ENCODE measurements at places on chromosomes 12 and 14.
A peak's percentile ranks its signal among the peaks of the same experiment; 100 is the strongest.

- DNase-seq: no peak
Measured at GRCh38 chr12:21771311-21771710, 3.2 kb downstream of the KCNJ8 start.

DNA sequence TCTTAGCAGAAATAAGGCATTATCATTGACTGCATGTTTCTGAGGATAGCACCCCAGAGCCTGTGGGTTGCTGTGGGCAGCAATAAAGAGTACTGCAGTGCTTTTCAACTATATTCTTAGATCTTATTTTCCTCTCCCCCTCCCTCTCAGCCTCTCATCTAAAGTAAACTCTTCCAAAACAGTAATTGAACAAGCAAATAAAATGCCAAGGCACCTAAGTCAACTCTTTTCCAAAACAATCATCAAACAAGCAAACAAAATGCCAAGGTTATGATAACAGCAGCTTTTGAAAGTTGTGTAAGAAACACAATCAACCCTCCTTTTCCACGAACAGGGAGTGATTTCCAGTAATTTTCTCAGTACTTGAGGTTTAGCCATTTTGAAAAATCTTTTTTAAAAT is 1542.6 kb downstream of the AACS start:
- DNase-seq: no peak

DNA sequence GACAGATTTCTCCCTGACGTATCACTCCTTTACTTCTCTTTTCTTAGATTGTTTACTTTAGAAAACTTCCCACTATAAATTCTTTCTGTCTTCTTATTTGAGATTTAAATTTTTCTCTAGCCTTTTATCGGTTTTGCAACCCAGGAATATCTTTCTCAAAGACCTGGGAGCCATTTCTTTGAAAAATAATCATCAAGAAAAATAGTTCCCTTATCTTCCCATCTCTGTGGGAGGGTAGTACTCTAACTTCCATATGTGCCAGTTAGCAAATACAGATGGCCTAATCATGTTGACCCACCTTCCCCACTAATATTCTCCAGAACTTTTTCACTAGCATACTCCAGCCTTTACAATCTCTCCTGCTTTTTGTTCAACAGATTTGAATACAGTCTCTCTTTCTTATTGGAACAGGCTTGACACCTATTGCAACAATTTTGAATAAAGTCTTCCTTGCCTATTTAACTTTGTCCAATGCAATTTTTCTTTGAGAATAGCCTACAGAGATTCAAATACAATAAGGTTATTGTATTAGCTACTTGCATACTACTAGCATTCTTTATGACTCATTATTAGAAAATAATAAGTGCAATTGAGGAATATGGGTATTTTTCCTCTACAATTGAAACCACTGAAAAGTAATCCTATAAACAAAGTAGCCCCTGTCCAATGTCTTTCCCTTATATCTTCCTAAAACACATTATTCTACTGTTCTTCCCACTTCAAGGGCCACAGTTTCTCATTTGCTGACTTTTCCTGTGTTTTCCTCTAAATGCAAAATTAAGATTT is 27.4 kb upstream of the KLRB1 start:
- no peak for DNase-seq

GRCh38 chr12:124558313-124558712 is 9.1 kb downstream of the NCOR2 start:
- no peak for DNase-seq

DNA sequence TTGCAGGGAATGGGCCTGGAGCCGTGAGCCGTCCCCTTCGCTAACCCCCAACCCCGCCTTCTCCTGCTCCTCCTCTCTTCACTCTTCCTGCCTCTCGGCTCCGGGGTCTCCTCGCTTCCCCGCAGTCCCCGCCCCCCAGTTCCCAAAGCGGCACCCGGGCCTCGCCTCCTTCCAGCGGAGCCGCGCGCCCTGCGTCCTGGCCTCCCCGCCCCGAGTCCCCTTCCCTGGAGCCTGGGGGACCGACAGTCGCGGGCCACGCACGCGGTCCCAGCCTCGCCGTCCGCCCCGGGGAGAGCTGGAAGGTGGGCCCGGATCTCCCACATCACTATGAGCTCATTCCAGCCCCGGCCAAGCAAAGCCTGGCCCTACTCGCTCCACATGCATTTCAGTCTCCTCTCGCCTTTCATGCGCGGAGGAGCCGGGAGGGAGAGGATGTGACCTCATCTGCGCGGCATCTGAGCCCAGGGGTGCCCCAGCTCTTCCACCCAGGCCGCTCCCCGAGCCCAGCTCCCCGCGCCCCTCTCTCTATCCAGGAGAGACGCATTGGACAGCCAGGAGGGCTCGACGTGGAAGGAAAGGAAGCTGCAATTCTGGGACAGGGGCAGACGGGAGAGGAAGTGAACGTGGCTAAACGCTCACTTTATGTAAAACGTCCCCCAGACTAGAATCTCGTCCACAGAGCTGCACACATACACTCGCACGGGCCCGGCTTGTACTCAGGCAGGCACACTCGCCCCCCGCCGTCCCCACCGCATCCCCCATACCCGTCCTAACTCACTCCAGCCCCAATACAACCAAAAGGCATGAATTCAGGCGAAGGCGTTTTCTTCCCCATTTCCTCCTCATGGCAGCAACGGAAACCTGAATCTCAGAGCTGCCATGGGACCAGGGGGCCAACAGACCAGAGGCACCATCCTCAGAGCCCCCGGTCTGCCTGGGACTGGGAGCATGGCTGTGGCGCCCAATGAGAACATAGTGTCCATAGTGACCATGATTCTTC is 108.7 kb upstream of the CCND2 start:
- DNase-seq: no peak

DNA sequence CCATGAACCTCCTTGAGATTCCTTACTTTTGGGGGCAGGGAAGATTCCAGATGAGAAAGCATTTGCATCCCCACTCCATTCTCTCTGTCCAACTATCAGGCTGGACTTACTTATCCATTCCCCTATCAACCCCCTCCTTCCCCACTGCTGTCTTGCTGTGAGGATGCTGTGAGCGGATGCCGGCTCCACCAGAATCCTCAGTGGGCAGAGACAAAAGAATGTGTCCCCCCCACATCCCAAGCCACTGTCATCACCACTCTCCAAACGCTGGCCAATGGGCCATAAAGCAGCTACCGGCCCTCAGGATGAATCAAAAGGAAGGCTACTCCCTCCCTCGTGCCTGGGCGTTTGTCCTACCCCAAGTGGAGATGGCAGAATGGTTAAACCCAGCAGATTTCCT is 173.0 kb upstream of the NTF3 start:
- no peak for DNase-seq

- DNase-seq: no peak
Measured at GRCh38 chr12:47855502-47855901, 35.8 kb upstream of the HDAC7 start.

- DNase-seq: no peak
Measured at GRCh38 chr14:54435500-54435981, 5.6 kb downstream of the CNIH1 start.

GRCh38 chr14:103072595-103073366 is 11.2 kb upstream of the LBHD2 start:
- DNase-seq: no peak

DNA sequence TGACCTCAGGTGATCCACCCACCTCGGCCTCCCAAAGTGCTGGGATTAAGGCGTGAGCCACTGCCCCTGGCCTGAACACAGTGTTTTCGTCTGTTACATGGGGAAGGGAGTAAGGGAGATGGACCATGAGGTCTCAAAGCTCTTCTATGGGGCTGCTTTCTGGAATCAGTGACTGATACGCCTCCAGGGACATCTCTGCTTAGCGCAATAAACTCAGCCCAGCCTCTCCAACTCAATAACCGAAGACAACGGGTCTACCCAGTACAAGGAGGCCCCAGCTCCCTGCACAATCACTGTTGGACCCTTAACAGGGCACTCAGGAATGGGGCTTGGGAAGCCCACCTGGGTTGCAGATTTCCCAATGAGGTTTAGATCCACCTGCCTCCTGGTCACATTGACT is 42.6 kb upstream of the CHGA start:
- no peak for DNase-seq

DNA sequence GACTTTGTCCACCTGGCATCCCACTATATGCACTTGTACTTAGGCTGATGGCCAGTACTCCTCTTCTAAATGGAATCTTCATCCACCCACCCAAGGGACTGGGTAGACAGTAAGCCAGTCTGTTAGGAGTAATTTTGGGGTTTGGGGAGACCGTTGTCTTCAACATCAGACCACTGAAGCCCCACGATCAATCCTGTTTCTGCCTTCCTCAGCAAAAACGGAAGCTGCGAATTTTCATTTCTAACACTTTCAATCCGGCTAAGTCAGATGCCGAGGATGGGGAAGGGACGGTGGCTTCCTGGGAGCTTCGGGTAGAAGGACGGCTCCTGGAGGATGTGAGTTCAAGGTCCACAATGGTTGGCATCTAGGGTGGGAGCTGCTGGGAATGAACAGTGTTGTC is 2.0 kb downstream of the SMARCD1 start:
- no peak for DNase-seq

DNA sequence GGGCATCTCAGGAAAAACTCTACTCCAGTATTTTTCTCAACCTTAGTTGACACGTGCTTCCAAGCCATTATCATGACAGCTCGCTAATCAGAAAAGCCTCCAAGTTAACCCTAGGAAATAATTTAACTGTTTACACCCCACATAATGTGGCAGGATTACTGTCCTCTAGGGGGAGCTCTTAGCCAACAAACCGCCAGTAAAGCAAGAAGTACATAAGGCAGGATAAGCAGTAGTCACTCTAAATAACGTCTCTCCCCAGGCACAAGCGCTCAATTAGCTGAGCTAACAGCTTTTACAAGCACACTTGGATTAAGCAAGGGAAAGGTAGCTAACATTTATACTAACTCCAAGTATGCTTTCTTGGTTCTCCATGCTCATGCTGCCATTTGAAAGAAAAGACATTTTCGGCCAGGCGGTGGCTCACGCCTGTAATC is 22.8 kb downstream of the APOBEC1 start:
- DNase-seq: no peak

GRCh38 chr12:112615196-112615595 is 176.4 kb upstream of the RPH3A start:
- no peak for DNase-seq

DNA sequence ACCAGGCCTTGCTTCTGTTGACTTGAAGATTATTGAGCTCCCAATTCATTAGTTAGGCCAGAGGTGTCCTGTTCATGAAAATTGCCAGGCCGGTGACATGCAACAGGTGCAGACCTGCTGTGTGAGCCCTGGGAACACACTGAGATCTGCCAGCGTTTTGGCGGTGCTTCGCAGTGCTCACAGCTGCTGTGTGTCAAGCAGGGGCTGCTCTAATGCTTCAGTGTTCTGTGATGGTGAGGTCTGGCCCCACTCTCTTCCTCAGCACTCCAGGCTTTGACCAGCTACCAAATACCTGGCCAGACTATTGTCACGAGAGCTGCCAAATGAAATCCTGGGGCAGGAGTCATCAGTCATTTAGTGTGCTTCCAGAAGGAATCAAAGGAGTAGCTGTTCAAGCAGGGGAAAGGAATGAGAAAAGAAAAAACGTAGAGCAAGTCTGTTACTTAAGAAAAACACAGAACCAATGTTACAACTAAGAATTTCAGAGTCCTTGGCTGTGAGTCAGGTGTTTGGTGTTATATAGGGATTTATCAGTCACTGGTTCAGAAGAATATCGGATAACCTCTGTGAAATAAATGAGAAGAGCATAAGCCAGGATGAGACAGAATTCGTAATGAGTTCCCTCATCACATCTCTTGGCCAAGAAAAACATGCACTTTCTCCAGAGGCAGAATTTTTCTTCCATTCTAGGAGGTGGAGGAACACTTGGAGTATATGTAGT is 150.8 kb downstream of the FBXL14 start:
- DNase-seq: no peak

DNA sequence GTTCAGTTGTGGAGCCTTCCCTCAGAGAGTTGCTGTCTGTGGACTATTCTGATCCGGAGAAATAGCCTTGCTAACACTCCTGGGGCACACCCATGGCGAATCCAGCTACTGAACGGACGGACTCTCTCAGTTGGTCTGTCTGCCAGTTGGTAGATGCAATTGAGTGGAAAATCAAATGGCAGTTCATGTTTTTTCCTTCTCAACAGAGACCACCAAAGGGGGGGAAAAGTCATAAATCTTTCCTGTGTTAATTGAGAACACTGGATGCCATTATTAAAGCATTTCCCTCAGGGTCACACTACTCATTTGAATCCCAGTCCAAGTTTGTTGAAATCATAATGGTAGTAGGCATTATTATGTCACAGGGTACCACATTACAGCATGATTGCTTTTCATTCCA is 354.3 kb upstream of the FAR2 start:
- no peak for DNase-seq

DNA sequence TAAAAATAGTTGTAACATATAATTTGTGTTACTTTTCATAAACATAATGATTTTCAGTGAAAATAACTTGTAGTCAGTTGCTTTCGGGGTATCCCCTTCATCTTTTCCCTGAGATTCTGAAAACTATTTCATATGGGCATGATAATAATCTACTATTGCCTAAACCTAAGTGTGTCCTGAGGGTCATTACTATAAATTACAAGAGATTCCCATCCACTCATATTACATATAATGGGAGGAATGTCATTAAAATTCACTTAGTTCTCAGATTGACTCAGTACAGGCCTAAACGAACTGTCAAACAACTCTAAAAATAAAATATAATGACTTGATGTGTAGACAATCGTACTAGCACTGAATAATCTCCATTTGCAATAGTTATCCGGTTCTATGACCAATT is 72.7 kb downstream of the PTPRR start:
- DNase-seq: no peak

- no peak for DNase-seq
Measured at GRCh38 chr14:20733684-20734429, 11.8 kb upstream of the EDDM3A start.

GRCh38 chr12:20211981-20212421 is 156.3 kb upstream of the PDE3A start:
- DNase-seq: no peak

- DNase-seq: no peak
Measured at GRCh38 chr12:88994537-88994936, 357.8 kb downstream of the DUSP6 start.

DNA sequence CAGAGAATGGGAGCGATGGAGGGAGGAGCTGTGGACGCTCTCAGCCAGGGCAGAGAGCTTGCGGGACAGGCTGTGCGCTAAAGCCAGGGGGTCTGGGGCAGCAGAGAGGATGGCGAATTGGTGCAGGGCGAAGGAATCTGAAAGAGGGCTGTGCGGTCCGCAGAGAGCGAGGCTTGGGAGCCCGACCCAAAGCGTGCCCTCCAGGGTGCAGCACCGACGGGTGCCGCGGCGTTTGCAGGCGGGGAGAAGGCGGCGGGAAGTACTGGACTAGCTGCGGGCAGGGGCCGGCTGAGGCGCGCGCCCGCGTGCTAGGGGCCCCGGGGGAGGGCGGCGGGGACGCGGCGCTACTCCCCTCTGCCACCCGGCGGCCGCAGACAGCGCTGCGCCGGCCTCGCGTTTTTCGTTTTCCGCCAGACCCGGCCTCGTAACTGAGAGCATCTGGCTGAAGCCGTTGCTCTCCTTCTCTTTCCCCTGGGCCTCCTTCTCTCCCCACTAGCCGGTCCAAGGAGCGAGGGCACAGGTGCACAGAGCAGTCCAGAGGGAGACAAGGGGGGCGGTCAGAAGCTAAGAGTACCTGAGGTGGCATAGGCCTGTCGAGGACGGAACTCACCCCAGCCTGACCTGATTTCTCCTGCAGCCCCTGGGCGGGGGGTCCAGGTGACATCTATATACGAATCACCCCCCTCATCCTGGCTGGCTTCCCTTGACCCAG is 24.9 kb downstream of the SLC6A12 start:
- DNase-seq: peak; percentile 33

Measured in stimulated activated CD4-positive, alpha-beta T cell treated with anti-CD3 and anti-CD28 coated beads, Interleukin-12 subunit alpha, Interleukin-12 subunit beta, amount 100 ng/mL, for 48 hours (primary cell).